Peyer's patch (tissue), 4 donors: ENCODE measurements at places on chromosomes 12 and 14. TPM values are rescaled to one million over a fixed set of nuclear protein-coding genes. Genes with fewer than 3 reads are reported as not detected.

DNA sequence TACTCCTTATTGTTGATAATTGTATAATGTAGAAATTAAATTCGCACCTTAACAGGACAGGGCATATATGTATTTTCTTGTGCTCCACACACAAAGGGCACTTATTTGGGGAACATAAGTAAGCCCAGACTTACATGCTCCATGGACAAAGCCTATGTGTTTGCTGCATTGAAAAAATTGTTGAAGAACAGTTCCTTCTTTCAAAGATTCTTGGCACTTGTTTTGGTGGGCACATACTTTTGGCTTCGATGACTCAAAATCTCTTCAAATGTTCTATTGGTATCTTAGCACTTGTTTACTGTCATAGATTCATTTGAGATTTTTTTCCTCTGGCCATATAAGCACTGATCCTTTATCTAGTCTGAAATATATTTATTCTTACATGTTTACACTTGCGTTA, 1.4 kb upstream of the MAP4K5 start:
- H3K4me3 ChIP-seq: peak overlapping the region; percentile 85
- H3K4me1 ChIP-seq: peaks cover 14% of the 10 kb centered on the region
- H3K27ac ChIP-seq: peak overlapping the region; percentile 92
- DNase-seq: no peak
- no peaks in the 10 kb centered on the region for H3K36me3 ChIP-seq
- H3K27me3 ChIP-seq: no peaks in the 10 kb centered on the region

- no peaks in the 10 kb centered on the region for H3K4me1 ChIP-seq
- no peaks in the 10 kb centered on the region for H3K36me3 ChIP-seq
- DNase-seq: peak; percentile 2
- no peak overlapping the region for H3K4me3 ChIP-seq
Measured at GRCh38 chr12:6096527-6096926, 27.9 kb downstream of the VWF start.

DNA sequence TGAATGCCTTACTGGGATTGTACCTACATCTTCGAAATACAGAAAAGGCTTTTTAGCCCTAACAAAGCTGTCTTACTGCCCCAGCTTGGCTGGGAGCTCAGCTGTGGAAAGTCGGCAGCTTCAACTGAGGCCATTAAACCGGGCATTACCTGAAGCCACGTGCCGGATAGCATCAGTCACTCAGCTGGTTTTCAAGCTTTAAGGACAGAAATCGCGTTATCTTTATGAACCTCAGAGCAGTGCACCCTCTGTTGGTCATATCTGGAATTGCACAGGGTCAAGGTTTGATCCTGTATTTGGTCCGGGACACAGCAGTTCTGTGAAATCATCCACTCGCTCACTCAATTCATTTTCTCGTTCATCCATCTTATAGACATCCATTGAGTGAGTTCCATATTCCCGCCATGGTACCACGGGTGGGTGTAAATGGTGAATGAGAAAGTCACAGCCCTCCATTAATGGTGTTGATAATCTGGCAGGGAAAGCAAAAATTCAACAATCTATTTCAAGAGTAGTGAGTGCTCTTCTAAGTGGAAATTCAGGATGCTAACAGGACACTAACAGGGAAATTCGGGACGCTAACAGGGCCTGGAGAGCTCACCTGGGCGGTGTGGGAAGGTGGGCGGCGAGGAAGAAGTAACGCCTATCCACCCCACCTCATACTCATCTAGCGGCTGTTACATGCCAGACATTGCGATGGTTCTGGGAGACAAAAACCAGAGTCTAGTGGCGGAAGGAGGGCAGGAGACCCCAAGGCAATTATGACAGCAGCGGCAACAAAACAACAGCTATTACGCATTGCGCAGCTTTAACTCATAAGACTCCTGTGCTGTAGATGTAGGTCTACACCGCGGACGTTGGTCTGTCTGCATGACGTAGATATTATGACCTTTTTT, 60.6 kb upstream of the TCL1A start:
- H3K36me3 ChIP-seq: no peaks in the 10 kb centered on the region
- no peaks in the 10 kb centered on the region for H3K27me3 ChIP-seq
- no peak overlapping the region for H3K4me3 ChIP-seq
- H3K4me1 ChIP-seq: no peaks in the 10 kb centered on the region
- H3K27ac ChIP-seq: no peak overlapping the region

GRCh38 chr12:26465419-26466097, 270.2 kb downstream of the SSPN start:
- no peak overlapping the region for H3K4me3 ChIP-seq
- no peaks in the 10 kb centered on the region for H3K36me3 ChIP-seq
- H3K27ac ChIP-seq: no peak overlapping the region
- no peaks in the 10 kb centered on the region for H3K27me3 ChIP-seq
- DNase-seq: no peak

DNA sequence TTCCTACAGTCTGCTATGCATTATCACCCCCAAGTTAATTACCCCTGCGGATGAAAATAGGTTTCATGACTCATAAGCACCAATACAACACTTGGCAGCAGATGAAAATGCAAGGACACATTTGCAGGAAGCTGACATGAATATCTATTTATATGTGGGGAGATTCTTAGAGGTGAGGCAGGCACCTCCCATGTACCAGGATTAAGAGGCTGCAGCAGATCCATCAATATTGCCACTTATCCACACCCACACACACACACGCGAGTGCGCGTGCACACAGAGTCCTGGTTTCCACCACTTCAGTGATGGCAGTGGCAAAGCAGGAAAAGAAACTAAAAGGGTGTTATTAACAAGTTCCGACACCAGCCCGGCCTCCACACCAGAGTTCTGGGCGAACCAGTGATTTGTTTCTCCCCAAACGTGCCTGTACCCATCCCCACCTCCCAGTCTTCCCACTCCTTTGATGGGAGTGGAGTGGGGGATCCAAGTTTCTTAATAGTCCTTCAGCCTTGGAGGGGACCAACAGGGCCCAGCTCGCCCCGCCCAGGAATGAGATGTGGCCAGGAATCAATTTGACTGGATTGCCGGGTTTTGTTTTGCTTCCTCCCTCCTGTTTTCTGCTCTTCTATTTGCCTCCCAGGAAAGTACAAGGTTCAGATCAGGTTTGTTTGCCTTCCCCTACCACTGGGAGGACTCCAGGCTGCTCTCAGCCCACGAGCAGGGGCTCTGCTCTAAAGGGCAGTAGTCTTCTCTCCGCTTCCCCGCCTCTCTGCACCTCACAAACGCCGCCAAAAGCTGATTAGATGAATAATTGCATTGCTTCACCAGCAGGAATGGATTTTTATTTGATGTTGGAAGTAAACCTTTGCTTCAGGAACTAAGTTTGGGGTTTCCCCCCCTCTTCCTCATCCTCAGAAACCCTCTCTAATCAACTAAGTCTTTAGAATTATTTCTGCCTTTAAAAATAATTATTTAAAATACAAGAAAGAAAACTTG, 5.2 kb downstream of the IRF2BPL start:
- H3K36me3 ChIP-seq: no peaks in the 10 kb centered on the region
- H3K4me3 ChIP-seq: peak overlapping the region; percentile 85
- peaks cover 22% of the 10 kb centered on the region for H3K4me1 ChIP-seq

GRCh38 chr12:77377116-77377515, 311.7 kb upstream of the E2F7 start:
- no peaks in the 10 kb centered on the region for H3K36me3 ChIP-seq
- H3K4me3 ChIP-seq: no peak overlapping the region

GRCh38 chr12:72465155-72465554, 193.0 kb downstream of the TRHDE start:
- no peak overlapping the region for H3K27ac ChIP-seq
- no peaks in the 10 kb centered on the region for H3K27me3 ChIP-seq
- H3K36me3 ChIP-seq: no peaks in the 10 kb centered on the region
- no peak for DNase-seq
- no peak overlapping the region for H3K4me3 ChIP-seq
- H3K4me1 ChIP-seq: no peaks in the 10 kb centered on the region

GRCh38 chr12:11648514-11649412, 711 bp upstream of the ETV6 start:
- no peaks in the 10 kb centered on the region for H3K4me1 ChIP-seq
- H3K27ac ChIP-seq: peak overlapping the region; percentile 92
- peak; percentile 81 for DNase-seq
- H3K4me3 ChIP-seq: peak overlapping the region; percentile 90
- no peaks in the 10 kb centered on the region for H3K36me3 ChIP-seq

Gene SAMD15
- total RNA-seq: not detected

Gene ADIPOR2
- total RNA-seq: 26.4 TPM

Gene CD163L1
- 25.6 TPM for total RNA-seq

Gene OAS1
- 60.2 TPM for total RNA-seq

Gene PCNX4
- 56.2 TPM for total RNA-seq

Gene TPH2
- total RNA-seq: not detected
